ENCODE measurements at places on chromosomes 16 and 17. TPM values are rescaled to one million over a fixed set of nuclear protein-coding genes. Genes with fewer than 3 reads are reported as not detected.

GRCh38 chr16:74700116-74700437 is 585 bp downstream of the MLKL start:
- peak overlapping the region; percentile 92 for H3K27ac ChIP-seq
- H3K4me3 ChIP-seq = peak overlapping the region; percentile 74

DNA sequence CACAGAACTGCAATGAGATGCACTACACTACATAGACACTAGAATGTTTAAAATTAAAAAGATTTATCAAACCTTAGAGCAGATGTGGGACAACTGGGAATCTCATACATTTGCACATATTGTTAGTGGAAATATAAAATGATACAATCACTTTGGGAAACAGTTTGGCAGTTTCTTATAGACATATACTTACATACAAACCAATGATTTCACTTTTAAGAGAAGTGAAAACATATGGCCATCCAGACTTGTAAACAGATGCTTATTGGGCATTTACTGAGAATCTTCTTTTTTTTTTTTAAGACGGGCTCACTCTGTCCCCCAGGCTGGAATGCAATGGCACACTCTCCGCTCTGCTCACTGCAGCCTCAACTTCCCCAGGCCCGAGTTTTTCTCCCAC is 50.1 kb downstream of the AXIN2 start:
- no peak overlapping the region for H3K27ac ChIP-seq
- no peak for DNase-seq
- no peaks in the 10 kb centered on the region for H3K36me3 ChIP-seq
- H3K27me3 ChIP-seq = no peaks in the 10 kb centered on the region
- H3K4me3 ChIP-seq = no peak overlapping the region

DRC3 gene
- total RNA-seq = 0.25 TPM

MYO15A gene
- total RNA-seq = 1.4 TPM

GRCh38 chr17:51016099-51016498 is 104.6 kb downstream of the SPAG9 start:
- no peaks in the 10 kb centered on the region for H3K4me1 ChIP-seq
- DNase-seq = no peak
- no peaks in the 10 kb centered on the region for H3K27me3 ChIP-seq
- no peak overlapping the region for H3K4me3 ChIP-seq

SLC22A31 gene
- 3.3 TPM for total RNA-seq

DNA sequence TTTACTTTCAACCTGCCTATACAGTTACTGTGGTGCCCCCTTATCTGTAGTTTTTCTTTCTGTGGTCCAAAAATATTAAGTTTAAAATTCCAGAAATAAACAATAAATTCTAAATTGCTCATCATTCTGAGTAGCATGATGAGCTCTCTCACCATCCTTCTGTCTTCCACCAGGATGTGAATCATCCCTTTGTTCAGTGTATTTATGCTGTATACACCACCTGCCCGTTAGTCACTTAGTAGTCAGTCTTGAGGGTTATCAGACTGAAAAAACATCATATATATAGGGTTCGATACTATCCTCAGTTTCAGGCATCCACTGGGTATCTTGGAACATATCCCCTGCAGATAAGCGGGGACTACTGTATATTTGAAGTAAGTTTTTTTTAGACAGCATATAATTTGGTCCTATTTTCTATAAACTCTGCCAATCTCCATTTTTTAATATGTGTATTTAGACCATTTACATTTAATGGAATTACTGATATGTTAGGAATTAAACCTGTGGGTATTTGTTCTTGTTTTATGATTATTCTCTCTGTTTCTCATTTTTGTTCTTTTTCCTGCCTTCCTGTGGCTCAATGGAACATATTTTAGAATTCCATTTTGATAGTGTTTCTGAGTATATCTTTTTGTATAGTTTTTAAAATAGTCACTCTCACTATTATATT is 31.0 kb downstream of the TBX21 start:
- H3K4me3 ChIP-seq = no peak overlapping the region
- H3K4me1 ChIP-seq = no peaks in the 10 kb centered on the region
- H3K27me3 ChIP-seq = no peaks in the 10 kb centered on the region
- H3K27ac ChIP-seq = no peak overlapping the region
- no peaks in the 10 kb centered on the region for H3K36me3 ChIP-seq

DNA sequence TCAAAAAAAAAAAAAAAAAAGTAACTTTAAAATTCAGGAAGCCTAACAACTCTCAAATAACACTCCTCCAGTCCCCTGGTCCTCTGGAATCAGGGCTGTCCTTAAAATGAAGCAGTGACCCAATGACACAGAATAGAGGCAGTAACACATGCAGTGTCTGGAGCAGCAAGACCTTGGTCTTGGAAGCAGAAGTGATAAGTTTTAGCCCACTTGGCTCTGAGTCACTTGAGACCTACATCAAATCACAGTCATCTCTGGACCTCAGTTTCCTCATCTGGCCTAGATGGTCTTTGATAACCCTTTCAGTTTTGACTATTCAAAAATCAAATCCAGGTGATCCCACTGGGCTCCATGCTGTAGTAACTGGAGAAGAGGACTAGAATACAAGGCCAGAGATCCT is 39.0 kb downstream of the LYRM1 start:
- H3K27ac ChIP-seq = no peak overlapping the region
- no peak overlapping the region for H3K4me3 ChIP-seq
- no peaks in the 10 kb centered on the region for H3K36me3 ChIP-seq
- H3K27me3 ChIP-seq = no peaks in the 10 kb centered on the region
- no peak for DNase-seq

- H3K27me3 ChIP-seq = no peaks in the 10 kb centered on the region
- H3K4me1 ChIP-seq = no peaks in the 10 kb centered on the region
- H3K27ac ChIP-seq = no peak overlapping the region
- no peaks in the 10 kb centered on the region for H3K36me3 ChIP-seq
- H3K4me3 ChIP-seq = no peak overlapping the region
Observed at GRCh38 chr17:31544186-31544585, 152.7 kb downstream of the RAB11FIP4 start.
